ENCODE measurements at places on chromosomes 13 and 19. TPM values are rescaled to one million over a fixed set of nuclear protein-coding genes. Genes with fewer than 3 reads are reported as not detected.

Gene SMAD9
- total RNA-seq, result 108 TPM

Gene CACNG7
- total RNA-seq, result not detected

Gene SYNGR4
- not detected for total RNA-seq

Gene TGFBR3L
- total RNA-seq, result 5.4 TPM

Gene SLC10A2
- not detected for total RNA-seq

Gene CD209
- 7.9 TPM for total RNA-seq

Gene TEX29
- not detected for total RNA-seq

Gene BCKDHA
- total RNA-seq, result 60.4 TPM

Gene RNF225
- total RNA-seq, result not detected

Gene S1PR2
- 15.7 TPM for total RNA-seq

Gene KLK15
- not detected for total RNA-seq

Gene FRY
- 148 TPM for total RNA-seq

Gene MYBPC2
- not detected for total RNA-seq

Gene DDA1
- total RNA-seq, result 12.0 TPM

Gene ZFP28
- total RNA-seq, result 13.8 TPM

Gene PLPPR3
- not detected for total RNA-seq

Gene FLT1
- total RNA-seq, result 46.2 TPM

Gene RNF113B
- not detected for total RNA-seq

Gene SELENOV
- total RNA-seq, result not detected

Gene THSD1
- total RNA-seq, result 7.1 TPM

Gene POU2F2
- 1.2 TPM for total RNA-seq

Gene EIF3K
- total RNA-seq, result 333 TPM

Gene SERTM1
- total RNA-seq, result 0.13 TPM

Gene SERPINE3
- total RNA-seq, result not detected

Gene OLFM2
- 12.5 TPM for total RNA-seq

Gene GPC5
- total RNA-seq, result 0.33 TPM

Gene IRGC
- not detected for total RNA-seq

Gene MIA
- 2.1 TPM for total RNA-seq

Gene ANKLE1
- under 0.01 TPM for total RNA-seq

All from esophagus muscularis mucosa (tissue), 4 donors.